ENCODE measurements at places on chromosomes 3 and 15.
A peak's percentile ranks its signal among the peaks of the same experiment; 100 is the strongest.

DNA sequence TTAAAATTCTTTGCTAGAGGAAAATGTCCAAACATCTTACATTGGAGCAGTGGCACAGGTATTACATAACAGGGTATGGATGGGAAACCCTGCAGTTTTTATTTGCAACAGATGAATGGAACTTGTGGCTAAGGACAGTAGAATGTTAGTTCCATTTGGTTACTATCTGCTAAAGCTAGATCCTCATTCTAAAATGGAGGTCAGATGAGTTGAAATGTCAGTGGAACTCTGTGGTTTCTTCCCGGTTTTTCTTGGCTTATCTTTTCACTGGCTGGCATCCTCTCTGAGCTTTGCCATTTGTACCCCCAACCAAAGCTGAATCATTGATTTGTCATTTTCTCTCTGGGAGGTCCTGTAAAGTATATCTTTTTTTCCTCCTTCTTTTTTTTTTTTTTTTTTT lies 68.9 kb downstream of the ARMC8 start:
- DNase-seq = no peak

- no peak for DNase-seq
Observed at GRCh38 chr3:186920301-186920700, 10.0 kb upstream of the ST6GAL1 start.

- no peak for DNase-seq
Observed at GRCh38 chr3:135352213-135352612, 557.2 kb downstream of the EPHB1 start.

- no peak for DNase-seq
Observed at GRCh38 chr3:13513913-13514517, 33.9 kb downstream of the HDAC11 start.

GRCh38 chr3:139909811-139910210 lies 25.2 kb upstream of the CLSTN2 start:
- DNase-seq = no peak

DNA sequence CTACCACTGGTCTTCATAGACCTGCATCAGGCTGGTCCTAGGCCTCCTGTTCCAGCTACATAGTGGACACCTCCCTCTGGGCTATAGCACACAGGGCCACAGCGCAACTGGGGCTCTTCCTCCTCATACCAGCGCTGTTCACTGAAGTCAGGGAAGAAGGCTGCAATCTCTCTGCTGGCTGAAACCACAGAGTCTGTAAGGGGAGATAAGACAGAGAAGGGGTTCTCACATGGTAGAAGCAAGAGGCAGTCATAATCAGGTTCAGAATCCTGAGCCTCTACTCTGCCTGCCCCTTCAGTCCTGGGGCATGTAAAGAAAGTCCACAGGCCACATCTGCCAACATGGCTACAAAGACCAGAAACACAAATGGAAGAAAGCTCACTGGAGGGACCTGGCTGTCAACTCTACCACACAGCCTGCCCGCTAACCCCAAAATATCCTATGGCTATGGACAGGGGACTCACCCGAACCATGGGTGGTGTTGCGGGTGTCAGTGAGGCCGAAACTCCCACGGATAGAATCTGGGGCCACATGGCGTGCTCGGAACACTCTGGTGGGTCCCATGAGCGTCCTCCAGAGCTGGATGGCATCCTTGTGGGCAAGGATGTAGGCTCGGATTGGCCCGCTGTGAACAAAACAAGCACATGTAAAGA lies 38.7 kb downstream of the SPINK8 start:
- no peak for DNase-seq

- DNase-seq = no peak
Observed at GRCh38 chr3:150798122-150798618, 35.2 kb upstream of the SIAH2 start.

DNA sequence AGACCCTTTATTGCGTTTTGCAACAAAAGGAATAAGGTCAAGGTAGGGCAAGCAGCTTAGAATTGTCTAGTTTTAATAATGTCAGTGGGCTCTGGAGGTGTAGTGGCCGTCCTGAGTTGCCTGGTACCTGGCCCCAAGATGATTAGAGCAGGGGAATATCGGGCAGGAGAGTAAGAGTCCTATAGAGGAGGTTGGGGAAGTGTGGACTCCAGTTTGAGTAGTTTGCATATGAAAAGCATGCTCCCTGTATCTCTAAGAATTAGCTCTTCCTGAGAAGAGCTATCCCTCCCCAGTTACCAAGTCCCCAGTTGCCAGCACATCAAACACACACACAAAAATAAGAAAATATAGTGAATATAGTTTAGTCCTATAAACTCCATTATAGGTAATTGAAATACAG lies 49.2 kb upstream of the ST3GAL6 start:
- DNase-seq = no peak

DNA sequence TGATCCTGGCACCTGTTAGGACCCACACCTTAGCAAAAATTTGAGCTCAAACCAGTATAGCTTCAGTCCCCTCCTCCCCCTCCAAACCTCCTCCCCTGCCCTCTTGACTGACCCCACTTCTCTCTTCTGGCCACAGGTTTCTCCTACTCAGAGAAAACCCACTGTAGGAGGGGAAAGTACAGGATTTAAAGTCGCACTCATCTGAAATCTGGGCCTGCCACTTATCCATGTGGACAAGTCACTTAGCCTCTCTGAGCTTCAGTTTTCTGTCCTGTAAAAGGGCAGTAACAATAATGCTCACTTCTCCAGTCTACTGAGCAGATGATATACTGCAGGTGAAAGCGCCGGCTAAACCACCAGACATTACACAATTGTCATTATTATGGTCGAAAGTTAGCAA lies 142.7 kb downstream of the MEGF11 start:
- DNase-seq = no peak

- DNase-seq = no peak
Observed at GRCh38 chr15:48595981-48596380, 49.5 kb downstream of the FBN1 start.

DNA sequence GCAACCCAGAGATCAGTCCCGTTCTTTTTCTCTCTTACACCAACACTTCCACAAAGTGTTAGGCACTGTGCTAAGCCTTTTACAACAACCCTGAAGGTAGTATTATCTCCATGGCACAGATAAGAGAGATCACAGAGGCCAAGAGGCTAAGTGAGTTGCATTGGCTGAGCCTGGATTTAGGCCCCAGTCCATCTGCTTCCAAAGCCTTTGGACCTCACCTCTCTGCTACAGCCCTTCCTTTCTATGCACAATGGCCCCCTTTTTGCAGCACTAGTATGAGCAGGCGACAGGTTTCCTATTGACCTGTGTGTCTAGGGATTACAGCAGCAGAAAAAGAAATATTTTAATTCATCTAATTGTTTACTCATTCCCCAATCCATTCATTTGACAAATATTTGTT lies 76.2 kb downstream of the CRYGS start:
- no peak for DNase-seq

DNA sequence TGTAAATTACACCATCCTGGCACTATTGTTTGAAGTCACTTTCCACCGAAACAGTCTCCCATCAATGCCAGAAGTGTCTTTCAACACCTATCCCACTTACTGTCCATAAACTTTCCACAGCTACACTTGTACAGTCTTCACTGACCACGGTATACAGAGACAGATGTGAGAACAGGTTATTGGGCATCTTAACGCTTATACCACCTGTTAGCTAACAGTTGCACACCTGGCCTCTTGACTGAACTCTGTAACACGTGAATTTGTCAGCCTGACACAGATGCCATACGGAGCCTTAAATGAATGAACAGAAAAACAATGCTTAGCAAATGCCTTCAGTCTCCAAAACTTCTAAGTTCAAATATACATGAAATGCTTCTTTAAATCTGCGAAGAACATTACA lies 440.5 kb downstream of the SHQ1 start:
- no peak for DNase-seq

GRCh38 chr3:162658003-162658402 lies 1161.4 kb downstream of the OTOL1 start:
- no peak for DNase-seq

- DNase-seq = peak; percentile 76
Observed at GRCh38 chr3:8621872-8622271, 22.7 kb downstream of the SSUH2 start.

GRCh38 chr3:105214590-105214989 lies 152.1 kb upstream of the ALCAM start:
- DNase-seq = no peak

DNA sequence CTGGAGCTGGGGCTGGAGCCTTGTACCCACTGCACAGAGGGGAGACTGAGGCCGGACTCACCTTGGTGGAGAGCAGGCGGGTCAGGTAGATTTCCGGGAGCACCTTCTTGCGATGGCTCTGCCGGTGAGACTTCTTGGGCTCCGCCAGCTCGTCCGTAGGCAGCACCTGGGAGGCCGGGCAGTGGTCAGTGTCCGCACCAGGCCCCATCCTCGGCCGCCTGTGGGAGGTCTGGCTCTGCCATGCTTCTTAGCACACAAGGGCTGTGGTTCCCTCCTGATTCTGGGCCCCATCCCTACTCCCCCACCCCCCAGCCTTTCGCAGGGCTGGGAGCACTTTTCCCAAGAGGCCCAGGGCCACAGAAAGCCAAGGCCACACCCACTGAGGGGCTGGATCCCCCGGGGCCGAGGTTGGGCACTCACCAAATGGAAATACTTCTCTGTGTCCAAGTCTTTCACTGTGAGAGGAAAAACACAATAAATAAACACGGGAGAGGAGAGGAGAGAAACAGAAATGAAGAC lies 17.4 kb downstream of the H1-8 start:
- DNase-seq = peak; percentile 72

DNA sequence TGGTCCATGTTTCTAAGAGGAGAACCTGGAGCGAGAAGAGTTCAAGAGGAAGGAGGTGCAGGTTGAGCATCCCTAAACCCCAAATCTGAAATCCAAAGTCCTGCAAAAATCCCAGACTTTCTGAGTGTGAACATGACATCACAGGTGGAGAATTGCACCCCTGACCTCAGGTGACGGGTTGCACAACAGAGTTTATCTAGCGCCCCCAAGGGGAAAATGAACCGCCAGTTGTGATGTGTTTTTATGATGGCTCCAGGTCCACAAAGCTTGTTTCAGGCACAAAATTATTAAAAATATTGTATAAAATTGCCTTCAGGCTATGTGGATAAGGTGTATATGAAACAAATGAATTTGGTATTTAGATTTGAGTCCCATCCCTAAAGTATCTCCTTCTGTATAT lies 420.0 kb downstream of the GABRB3 start:
- DNase-seq = no peak

DNA sequence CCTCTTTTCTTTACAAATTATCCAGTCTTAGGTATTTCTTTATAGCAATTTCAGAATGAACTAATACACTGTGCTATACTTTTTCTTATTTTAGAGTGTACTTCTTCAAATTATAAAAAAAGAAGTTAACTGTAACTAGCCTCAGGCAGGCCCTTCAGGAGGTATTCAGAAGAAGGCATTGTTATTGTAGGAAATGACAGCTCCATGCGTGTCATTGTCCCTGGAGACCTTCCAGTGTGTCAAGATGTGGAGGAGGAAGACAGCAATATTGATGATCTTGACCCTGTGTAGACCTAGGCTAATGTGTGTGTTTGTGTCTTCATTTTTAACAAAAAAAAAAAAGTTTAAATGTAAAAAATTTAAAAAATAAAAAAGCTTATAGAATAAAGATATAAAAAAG lies 55.5 kb downstream of the IL12A start:
- no peak for DNase-seq

GRCh38 chr3:74080056-74080461 lies 455.3 kb upstream of the PDZRN3 start:
- DNase-seq = no peak

DNA sequence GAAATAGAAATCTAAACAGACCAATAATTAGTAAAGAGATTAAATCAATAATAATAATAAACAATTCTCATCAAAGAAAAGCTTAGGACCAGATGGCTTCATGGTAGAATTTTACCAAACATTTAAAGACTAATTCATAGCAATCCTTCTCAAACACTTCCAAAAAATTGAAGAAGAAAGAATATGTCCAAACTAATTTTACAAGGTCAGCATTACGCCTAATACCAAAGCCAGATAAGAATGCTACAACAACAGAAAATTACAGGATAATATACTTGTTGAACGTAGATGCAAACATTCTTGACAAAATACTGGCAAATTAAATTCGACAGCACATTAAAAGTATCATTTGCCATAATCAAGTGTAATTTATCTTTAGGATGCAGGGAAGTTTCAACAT lies 36.1 kb upstream of the CADM2 start:
- DNase-seq = no peak

- DNase-seq = no peak
Observed at GRCh38 chr15:48096355-48096786, 24.4 kb upstream of the SLC24A5 start.

- DNase-seq = no peak
Observed at GRCh38 chr15:75091814-75092213, 68.4 kb downstream of the PPCDC start.

GRCh38 chr3:128297401-128298138 lies 144.3 kb downstream of the EEFSEC start:
- DNase-seq = no peak

GRCh38 chr15:51775967-51776816 lies 24.8 kb downstream of the TMOD2 start:
- no peak for DNase-seq

- DNase-seq = no peak
Observed at GRCh38 chr3:197761784-197762183, 12.1 kb downstream of the FYTTD1 start.

GRCh38 chr3:125147491-125147820 lies 65.1 kb downstream of the SLC12A8 start:
- no peak for DNase-seq

DNA sequence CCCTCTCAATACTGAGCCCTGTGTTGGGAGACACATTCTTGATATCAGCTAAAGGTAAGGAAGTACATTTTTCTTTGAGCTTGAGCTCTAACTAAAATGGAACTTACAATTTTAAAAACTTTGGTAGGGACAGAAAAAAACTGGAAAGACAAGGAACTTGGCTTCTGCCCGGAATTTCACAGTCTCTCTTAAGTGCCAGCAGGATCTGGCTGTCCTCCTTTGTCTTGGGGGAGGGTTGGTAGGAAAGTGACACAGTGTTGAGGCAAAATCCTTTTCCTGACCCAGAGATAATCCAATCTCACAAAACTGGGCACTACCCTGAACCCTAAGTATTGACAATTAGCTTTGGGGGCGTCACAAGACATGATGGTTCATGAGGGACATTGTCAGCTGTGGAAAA lies 45.3 kb downstream of the ZPLD1 start:
- no peak for DNase-seq

DNA sequence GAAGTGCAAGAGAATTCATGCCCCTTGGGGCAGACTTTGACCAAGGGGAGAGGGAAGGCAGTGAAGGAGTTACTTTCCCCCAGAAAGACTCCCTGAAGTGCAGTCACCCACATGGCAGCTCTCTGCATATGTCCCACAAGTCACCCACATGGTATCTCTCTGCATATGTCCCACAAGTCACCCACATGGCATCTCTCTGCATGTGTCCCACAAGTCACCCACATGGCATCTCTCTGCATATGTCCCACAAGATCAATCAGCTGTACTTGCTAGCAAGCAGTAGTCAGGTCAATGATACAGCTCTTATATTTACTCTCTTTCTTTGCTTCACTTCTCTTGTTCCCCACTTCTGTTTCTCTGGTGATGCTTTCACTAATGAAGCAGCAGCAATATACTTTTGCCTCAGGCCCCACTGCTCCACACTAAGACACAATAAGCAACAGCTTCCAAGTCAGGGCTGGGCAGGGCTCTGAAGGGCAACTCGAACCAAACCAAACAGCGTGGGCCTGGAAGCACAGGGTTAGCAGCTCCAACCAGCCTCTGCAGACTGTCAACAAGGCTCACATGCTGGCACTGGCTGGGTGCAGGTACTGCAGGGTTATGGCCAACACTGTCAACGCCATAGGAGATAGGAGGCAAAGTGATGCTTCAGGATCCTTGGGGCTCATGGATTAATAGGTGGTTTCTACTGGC lies 46.7 kb downstream of the THBS1 start:
- no peak for DNase-seq

- no peak for DNase-seq
Observed at GRCh38 chr15:100642950-100643338, 40.6 kb downstream of the ASB7 start.

GRCh38 chr3:38605981-38606380 lies 43.5 kb downstream of the SCN5A start:
- no peak for DNase-seq

All from BJ (cell line).